ENCODE measurements at places on chromosomes 6 and 20.

DNA sequence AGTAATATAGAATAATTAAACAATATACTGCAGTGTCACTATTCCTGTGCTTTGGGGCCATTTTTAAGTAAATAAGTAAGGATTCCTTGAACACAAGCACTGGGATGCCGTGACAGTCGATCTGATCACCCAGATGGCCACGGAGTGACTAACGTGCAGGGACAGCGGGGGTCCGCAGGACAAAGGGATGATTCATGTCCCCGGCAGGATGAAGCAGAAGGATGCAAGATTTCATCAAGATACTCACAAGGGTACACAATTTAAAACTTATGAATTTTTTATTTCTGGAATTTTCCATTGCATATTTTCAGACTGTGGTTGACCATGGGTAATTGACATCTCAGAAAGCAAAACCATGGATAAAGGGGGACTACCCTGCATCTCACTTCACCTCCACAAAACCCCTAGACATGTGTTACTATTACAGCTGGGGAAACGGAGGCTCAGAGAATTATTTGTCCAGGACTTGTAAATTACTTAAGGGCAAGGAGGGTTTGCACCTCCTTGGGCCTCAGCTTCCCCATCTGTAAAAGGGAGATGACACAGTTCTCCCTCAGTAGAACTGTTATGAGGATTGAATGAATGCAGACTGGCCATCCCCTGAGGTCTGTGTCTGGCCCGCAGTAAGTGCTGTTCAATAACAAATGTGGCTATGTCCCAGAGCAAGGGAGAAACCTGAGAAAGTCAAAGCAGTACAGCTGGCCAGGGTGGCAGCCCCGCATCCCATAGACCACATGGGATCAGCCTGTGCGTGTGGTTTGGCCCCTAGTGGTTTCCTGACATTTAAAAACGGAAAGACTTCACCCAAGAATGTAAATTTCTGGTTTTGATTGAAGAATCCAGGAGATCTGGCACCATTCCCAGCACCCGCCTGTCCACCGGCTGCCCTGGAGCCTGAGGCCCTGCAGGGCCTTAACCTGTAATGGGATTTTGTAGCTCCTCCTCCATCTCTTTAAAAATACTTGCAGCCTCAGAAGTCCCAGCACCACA is 235.5 kb downstream of the BMP7 start:
- DNase-seq, result no peak

- peak; percentile 13 for DNase-seq
Measured at GRCh38 chr6:83708970-83709747, at the start of gene SNAP91. Gene SNAP91, minus strand, starts transcription at chr6:83709101. Its CDS starts 1,174 bp downstream, at chr6:83707927.

DNA sequence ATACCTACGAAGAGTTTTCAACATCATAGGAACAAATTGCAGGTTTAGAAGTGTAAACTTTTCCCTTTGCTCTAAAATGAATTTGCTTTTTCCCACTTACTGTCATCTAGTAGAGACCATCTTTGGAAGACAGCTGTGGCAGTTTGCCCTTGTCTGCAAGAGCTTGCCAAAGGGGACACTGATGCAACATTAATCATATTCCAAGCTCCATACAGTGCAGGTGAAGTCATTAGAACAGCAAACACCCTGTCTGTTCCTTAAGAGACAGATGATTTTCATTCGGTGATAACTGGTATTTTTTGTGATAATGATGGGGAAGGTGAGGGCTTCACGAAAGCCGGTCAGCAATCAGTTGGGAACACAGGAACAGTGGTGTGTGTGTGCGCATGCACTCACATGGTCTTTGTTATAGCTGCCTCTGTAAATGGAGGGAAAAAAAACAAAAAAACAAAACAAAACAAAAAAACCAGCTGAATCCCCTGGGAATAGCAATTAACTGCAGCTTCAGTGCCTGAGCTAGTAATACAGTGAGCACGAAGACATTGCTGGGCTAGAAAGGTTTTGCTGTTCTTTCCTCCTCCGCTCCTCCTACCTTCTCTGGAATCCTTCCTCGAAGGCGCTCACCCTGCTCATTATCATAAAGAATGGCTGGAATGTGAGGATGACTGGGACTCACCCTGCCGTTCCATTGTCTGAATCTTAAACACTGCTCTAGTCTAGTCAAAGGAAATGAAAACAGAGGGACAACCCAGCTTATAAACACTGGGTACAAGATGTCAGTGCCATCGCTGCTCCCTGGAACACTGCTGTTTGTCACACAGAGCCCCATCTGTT is 35.2 kb upstream of the KIF13A start:
- no peak for DNase-seq

- DNase-seq, result no peak
Measured at GRCh38 chr6:136600818-136601217, 50.6 kb upstream of the MAP7 start.

DNA sequence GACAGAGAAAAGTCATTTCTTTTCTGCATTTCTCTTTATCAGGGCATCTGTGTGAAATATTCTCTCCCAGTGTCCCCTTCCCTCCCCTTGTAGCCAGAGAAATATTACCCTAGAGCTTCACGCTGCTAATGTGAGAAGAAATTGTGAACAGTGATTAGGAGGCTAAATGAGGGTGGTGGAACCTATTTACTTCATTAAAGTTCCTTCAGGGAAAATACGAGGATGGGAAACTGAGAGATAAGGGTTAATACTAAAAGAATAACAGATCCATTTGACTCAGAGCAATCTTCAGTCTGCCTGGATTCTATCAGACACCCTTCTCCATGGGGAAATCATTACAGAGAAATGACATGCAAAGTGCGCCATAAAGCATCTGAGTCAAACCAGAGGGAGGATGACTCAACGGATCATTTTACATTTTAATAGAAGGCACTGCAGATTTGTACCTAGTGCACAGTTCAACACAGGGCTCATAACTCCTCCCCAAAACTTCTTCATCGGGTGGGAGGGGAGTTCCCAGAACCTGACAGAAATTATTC is 131.3 kb downstream of the GJA10 start:
- peak; percentile 52 for DNase-seq

DNA sequence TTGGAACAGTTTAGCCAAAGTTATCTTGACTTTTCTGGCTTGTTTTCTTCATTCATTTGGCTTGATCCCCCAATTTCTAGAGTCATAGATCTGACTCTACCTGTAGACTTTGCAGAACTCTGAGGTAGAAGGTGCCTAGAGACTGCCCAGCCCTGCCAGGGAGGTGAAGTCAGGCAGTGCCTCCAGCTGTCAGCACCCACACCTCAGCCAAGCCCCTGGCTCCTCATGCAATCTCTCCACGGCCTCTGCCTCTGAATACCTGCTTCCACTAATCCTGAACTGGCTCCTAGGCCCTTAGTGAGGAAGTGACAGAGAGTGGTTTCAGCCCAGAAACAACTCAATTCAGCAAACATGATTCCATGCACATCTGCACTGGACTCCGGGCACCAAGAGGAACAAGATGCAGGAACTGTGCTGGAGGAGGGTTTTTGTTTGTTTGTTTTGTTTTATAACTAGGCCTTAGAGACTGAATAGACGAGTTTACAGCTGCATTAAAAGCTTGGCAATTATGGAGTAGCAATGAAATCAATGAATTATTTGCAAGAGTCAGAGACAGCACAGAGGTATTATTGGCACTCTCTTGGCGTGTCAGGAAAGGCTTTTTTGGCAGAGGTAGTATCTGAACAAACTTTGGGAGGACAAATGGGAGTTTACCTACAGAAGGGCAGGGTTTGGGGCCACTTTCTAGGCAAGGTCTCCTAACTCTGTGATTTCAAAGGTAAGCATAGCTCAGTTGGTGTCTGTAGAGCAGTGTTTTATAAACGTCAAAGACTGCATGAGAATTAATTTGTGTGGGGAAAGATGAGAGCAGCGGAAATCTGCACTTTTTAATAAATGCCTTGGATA is 25.2 kb downstream of the TGM3 start:
- no peak for DNase-seq

- DNase-seq, result no peak
Measured at GRCh38 chr6:132816660-132817059, 2.3 kb downstream of the RPS12 start.

DNA sequence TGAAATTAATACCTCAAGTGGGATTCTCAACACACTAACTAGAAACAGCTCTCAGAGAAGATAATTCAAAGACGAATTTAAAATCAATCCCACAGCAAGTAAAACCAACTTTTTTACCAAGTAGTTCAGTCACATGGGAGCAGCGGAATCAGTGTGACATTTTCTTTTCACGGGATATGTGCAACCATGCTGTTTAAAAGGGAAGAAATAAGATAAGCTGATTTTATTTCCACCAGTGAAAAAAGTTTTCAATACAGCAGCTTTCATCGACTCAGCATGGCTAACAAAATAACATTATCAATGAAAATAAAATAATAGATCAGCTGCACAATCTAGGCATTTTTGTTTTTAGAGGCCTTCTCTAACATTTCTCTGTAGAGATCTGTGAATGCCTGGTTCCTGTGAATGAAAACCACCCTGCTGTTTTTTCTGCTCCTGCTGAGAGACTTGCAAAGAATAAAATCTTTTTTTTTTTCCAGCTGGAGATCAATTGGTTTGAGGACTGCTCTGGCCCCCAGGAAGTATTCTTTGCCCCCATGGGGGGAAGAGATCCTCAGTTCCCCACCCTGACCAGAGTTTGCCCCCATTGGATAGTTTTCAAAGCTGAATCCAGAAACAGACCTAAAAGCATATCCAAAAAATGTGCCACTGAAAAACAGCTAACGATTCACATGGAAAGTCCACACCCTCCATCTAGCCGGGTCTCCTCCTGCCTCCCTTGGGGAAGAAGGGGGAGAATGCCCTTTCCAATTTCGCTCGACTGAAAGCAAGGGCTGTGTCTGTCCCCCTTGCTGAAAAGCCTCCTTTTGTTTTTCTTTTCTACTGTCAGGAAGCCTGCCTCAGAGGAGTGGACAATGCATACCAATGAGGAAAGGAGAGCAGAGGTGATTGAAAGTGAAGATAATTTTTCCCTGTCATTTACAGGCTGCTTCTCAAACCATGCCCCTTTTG is 317.6 kb downstream of the PRKN start:
- no peak for DNase-seq

DNA sequence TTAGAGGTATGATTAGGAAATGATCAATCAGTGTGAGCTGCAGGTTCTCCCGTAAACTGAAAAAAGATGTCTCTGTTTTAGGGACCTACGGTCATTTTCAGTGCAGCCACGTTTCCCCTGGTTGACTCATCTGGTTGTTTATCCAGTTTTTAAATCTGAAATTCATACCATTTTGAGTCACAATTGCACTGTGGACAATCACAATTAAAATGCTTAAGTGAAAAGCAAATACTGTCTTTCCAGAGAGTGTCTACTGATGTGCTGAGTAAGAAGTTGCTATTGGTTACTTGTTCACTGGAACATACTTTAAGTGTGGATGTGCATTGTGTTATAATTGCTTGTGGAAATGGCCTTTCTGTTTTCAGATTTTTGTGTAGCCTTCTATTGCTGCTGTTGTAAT is 305.1 kb upstream of the SASH1 start:
- DNase-seq, result no peak

GRCh38 chr6:157096105-157096504 is 227.2 kb downstream of the TMEM242 start:
- DNase-seq, result no peak

DNA sequence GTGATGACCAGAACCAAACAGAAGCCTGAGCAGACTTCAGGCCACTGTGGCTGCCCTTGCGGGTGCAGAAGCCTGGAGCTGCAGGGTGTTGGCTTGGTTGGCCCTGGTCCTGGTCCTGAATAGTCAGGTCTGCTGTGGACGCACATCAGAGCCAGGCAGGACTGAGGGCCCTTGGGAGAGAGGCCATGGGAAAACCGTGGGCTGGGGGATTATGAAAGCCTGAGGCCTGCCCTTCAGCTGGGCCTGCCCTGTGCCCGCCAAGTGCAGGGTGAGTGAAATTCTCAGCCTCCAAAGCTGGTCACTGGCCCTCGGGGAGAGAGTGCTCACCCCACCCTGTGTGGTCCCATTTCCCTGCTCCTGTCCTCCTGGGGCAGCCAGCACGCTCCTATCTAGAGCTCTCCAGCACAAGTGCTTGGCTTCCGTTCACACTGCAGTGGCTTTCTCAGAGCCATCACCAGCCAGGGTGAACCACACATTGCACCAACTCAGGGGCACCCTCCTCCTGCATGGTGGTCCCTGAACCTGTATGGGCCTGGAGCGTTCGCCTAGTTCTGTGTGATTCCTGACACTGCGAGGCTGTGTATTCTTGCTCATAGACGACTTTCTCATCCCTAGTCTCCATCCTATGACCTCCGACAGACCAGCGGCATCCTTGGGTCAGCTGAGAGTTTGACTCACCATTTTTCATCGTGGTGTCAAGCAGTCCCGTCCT is 146.1 kb downstream of the TTLL2 start:
- no peak for DNase-seq

DNA sequence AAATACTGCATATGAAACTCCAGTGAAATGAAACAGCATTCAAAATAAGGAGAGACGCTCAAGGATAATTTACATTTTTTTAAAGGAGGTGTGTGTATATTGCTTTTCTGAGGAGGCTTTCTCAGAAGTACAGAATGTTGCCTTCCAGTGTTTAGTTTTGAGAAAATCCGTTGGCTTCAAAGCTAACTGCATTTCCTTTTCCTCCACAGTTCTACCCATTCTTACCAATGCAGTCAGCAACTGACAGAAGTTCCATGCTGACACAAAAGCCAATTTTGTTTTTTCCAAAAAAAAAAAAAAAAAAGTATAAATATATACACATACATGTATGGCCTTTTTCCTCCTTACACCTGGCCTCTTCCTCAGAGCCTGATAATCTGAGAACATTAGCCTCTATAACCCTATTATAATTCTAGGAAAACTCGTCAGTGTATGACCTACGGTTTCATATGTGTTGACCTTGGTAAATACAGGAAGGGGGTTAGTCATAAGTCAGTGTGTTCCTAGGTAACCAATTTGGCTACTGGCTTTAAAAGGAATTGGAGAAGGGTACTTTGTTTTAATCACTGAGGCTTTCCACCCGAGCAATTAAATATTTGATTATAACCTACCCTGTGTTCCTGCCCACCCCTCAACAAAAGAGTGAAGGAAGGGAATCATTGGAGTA is 24.2 kb downstream of the MGME1 start:
- DNase-seq, result peak; percentile 55

- DNase-seq, result no peak
Measured at GRCh38 chr6:130407032-130407431, 41.2 kb downstream of the TMEM200A start.

Measured in NCI-H1436 treated with DMSO at 0.1 percent for 48 hours (cell line).